Esophagus muscularis mucosa (tissue), 4 donors: ENCODE measurements at places on chromosomes 3 and 15.

DNA sequence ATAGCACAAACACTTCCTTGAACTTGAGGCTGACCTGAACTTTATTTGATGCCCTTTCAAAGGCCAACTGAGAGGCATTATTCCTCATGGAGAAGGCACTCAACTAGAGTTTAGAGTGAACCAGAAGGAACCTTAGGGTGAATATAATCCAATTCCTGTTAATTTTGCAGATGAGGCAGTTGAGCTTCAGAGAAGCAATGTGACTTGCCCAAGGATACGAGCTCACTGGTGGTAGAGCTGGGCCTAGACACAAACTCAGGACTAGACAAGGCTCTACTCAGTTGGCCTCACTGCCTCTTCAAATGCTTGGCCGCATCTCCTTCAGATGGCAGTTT lies 172.7 kb upstream of the ADAMTS9 start:
- no peak overlapping the region for H3K4me3 ChIP-seq
- H3K4me1 ChIP-seq: no peaks in the 10 kb centered on the region
- H3K27me3 ChIP-seq: no peaks in the 10 kb centered on the region
- H3K36me3 ChIP-seq: no peaks in the 10 kb centered on the region

GRCh38 chr3:136639069-136639468 lies 113.1 kb downstream of the STAG1 start:
- H3K27ac ChIP-seq: no peak overlapping the region
- H3K36me3 ChIP-seq: no peaks in the 10 kb centered on the region
- peaks cover 33% of the 10 kb centered on the region for H3K4me1 ChIP-seq
- H3K4me3 ChIP-seq: no peak overlapping the region

DNA sequence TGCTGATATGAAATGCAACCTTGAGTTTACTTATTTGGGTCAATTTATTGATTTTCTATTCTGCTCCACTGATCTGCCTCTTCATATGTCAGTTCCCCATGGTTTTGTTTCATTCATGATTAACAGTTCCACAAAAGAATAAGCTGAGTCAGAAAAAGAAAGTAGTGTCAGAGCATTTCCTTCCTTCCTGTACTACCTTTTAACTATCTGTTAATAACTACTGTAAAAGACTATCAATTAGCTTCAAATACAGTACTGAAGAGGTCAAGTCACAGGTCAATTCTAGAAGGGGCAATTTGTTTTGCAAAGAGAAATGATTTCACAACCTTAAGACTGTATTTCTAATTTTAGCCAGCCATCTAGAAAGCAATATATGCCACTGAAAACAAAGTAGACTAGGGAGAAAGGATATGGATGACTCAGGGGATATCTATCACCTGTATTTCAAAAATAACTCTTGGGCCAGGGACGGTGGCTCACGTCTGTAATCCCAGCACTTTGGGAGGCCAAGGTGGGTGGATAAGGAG lies 129.5 kb downstream of the TFDP2 start:
- H3K27me3 ChIP-seq: no peaks in the 10 kb centered on the region
- no peak for DNase-seq
- no peak overlapping the region for H3K4me3 ChIP-seq
- H3K36me3 ChIP-seq: no peaks in the 10 kb centered on the region

DNA sequence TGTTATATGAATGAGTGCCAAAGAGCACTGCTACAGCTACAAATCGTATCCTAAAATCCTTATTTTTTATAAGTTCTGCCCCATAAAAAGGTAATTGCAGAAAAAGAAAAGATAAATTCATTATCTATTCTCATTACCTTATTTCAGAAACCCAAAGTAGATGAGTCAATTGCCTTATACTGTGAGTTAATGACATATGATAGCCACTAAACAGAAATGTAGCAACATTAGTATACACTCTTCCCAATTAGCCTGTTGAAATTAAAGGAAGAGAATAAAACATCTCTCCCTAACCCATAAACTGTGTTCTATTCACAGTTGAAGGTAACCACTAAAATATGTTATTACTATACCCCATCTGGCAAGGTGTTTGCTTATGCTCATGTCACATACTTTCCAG lies 11.0 kb downstream of the TBL1XR1 start:
- no peak for DNase-seq
- H3K27ac ChIP-seq: no peak overlapping the region
- no peaks in the 10 kb centered on the region for H3K27me3 ChIP-seq
- H3K4me3 ChIP-seq: no peak overlapping the region

GRCh38 chr3:149765762-149766334 lies 13.6 kb upstream of the COMMD2 start:
- peaks cover 8% of the 10 kb centered on the region for H3K4me1 ChIP-seq
- no peak overlapping the region for H3K27ac ChIP-seq
- H3K4me3 ChIP-seq: no peak overlapping the region
- no peak for DNase-seq

GRCh38 chr15:86744198-86744780 lies 664.6 kb downstream of the AGBL1 start:
- no peaks in the 10 kb centered on the region for H3K4me1 ChIP-seq
- H3K27ac ChIP-seq: no peak overlapping the region
- DNase-seq: no peak
- no peaks in the 10 kb centered on the region for H3K27me3 ChIP-seq
- no peak overlapping the region for H3K4me3 ChIP-seq
- no peaks in the 10 kb centered on the region for H3K36me3 ChIP-seq

DNA sequence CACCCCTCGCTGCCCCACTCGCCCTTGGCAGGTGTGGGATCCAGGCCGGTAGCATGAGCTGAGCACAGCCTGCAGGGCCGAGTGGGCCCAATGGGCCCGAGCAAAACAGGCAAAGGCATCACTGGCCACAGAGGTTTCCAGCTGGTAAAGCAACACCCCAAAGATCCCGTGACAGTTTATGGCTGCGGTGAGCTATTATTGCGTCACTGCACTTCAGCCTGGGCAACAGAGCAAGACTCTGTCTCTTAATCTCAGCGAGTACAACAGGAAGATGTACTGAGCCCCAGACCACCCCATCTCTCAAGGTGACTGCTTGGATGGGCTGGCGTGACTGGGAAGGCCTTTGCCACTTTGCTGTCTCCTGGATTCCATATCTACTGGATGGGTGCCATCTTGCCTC lies 4.3 kb downstream of the JMJD7 start:
- DNase-seq: no peak
- H3K36me3 ChIP-seq: peaks cover 4% of the 10 kb centered on the region

- no peak for DNase-seq
- no peak overlapping the region for H3K4me3 ChIP-seq
- no peaks in the 10 kb centered on the region for H3K36me3 ChIP-seq
- H3K27ac ChIP-seq: no peak overlapping the region
- H3K27me3 ChIP-seq: no peaks in the 10 kb centered on the region
Observed at GRCh38 chr15:29100486-29101000, 169.1 kb downstream of the NSMCE3 start.

DNA sequence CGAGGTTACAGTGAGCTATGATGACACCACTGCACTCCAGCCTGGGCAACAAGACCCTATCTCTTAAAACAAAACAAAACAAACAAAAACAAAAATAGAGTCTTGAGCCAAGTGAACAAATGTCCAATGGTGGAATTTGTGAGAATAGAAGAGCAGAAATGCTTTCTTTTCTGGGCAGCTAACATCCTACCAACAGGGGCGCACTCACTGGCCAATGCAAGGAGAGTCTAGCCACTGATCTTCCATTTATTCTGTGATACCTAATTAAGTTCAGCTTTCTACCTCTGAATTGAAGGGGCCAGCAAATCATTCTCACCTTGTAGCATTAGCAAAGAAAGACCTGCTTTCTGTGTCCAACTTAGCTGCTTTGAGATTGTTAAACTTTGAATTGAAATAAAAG lies 301.9 kb upstream of the NR2F2 start:
- no peaks in the 10 kb centered on the region for H3K27me3 ChIP-seq
- DNase-seq: no peak
- H3K4me1 ChIP-seq: no peaks in the 10 kb centered on the region
- H3K4me3 ChIP-seq: no peak overlapping the region
- no peak overlapping the region for H3K27ac ChIP-seq

GRCh38 chr15:29410338-29410737 lies 140.7 kb upstream of the NSMCE3 start:
- no peaks in the 10 kb centered on the region for H3K27me3 ChIP-seq
- H3K36me3 ChIP-seq: no peaks in the 10 kb centered on the region
- H3K4me1 ChIP-seq: no peaks in the 10 kb centered on the region
- DNase-seq: no peak
- no peak overlapping the region for H3K4me3 ChIP-seq
- no peak overlapping the region for H3K27ac ChIP-seq

GRCh38 chr3:65210026-65210814 lies 522.4 kb upstream of the ADAMTS9 start:
- H3K27ac ChIP-seq: no peak overlapping the region
- no peak overlapping the region for H3K4me3 ChIP-seq
- DNase-seq: no peak

DNA sequence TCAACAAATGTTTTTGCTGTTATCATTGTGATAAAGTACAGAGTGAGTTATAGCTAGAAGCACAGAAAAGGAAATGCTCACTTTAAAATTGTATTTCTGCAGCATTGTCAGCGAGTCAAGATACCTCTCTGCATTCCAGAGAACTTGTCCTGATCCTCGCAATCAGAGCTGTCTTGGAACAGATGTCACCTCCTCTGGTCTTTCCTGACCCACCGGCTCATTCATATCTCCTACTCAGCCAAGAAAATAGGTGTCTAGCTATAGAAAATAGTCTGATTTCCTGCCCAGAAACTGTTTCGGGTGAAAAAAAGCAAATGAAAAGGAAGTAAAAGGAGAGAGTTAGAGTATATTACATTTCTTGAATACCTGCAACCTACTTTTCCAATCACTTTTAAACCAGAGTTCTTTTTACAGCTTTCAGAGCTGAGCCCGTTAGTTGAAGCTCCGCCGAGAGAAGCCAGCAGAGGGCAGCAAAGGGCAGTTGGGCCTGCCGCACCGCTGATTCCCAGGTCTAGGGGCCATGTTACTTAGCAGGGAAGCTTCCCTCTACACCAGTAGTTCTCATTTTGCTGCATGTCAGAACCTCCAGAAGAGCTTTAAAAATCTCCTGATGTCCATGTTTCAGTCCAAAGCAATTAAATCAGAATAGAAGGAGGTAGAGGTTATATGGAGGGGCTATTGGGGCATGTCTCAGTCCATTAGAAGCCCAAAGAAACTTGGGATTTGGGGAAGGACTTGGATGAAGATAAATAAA lies 185.7 kb upstream of the THRB start:
- no peaks in the 10 kb centered on the region for H3K27me3 ChIP-seq
- DNase-seq: no peak
- no peaks in the 10 kb centered on the region for H3K36me3 ChIP-seq

- DNase-seq: no peak
- no peaks in the 10 kb centered on the region for H3K36me3 ChIP-seq
- H3K27me3 ChIP-seq: no peaks in the 10 kb centered on the region
- H3K4me3 ChIP-seq: no peak overlapping the region
- H3K4me1 ChIP-seq: no peaks in the 10 kb centered on the region
Observed at GRCh38 chr3:157330206-157330605, 106.4 kb upstream of the PTX3 start.

- no peak for DNase-seq
- H3K27me3 ChIP-seq: no peaks in the 10 kb centered on the region
- no peaks in the 10 kb centered on the region for H3K4me1 ChIP-seq
- no peaks in the 10 kb centered on the region for H3K36me3 ChIP-seq
Observed at GRCh38 chr15:100705841-100706240, 103.5 kb downstream of the ASB7 start.

GRCh38 chr3:188695241-188695640 lies 476.5 kb upstream of the TPRG1 start:
- no peaks in the 10 kb centered on the region for H3K27me3 ChIP-seq
- no peak for DNase-seq
- H3K4me1 ChIP-seq: peaks cover 7% of the 10 kb centered on the region
- H3K4me3 ChIP-seq: no peak overlapping the region
- no peak overlapping the region for H3K27ac ChIP-seq

DNA sequence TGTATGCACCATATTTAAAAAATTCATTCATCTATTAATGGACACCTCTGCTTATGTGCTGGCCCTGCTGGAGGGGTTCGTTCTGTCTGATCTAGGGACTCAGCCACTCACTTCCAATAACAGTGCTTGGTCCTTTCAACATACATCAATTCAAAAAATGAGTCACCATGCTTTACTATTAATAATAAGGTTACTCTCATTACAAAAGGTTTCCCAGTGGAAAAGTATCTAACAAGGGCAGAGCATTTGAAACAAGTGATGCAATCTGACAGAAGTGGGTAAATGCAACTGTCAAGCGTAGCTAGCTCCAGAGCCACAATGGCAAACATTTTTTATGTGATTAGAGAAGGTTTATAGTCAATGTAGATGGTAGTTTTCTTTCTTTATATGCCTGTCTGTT lies 67.9 kb upstream of the TNIK start:
- no peaks in the 10 kb centered on the region for H3K4me1 ChIP-seq
- H3K27ac ChIP-seq: no peak overlapping the region

DNA sequence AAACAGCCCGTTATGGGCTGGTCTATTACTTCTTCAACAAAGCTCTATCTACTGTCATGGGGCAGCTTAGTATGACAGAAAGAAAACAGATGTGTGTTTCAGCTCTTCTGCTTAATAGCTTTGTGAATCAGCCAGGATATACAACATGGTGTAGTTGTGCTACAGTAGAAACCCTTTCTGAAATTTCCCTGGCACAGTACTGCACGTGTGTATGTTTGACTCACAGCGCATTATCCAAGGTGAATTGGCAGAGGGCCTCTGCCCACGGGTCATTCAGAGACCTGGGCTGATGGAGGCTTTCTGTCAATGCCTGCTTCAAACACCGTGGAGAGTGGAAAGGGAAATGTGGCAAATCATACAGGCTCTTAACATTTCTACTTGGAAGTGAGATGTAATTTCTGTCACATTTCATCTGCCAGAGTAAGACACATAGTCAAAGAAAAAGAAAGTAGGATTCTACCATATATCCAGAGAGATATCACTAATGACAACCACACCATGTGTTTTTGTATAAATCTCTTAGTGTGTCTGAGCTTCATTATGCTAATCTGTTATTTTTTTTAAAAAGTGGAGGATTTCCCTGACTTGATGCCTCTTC lies 505.1 kb downstream of the CNTN4 start:
- H3K4me3 ChIP-seq: no peak overlapping the region
- H3K36me3 ChIP-seq: no peaks in the 10 kb centered on the region
- no peaks in the 10 kb centered on the region for H3K27me3 ChIP-seq
- H3K27ac ChIP-seq: no peak overlapping the region
- H3K4me1 ChIP-seq: no peaks in the 10 kb centered on the region

DNA sequence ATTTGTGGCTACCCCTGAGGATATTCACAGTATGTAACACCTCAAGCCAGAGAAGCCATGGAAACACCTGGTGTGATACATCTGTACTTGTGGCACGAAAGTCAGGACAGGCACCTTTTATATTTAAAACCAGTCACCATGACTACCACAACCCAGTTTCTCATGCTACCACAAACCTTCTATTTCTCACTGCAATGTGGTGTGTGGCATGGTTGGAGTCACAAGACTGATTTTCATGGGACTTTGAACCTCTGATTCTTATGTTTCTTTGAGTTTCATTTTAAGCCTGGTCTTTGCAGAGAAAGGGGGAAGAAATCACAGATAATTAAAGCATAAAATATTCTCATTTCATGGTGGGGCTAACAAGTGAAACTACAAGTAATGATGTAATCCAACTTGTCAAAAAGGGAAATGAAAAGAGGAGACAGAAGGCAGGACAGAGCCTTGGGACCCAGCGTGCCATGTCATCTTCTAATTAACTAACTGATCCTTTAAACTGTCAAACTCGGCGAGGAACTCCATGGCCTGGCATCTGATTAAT lies 175.9 kb downstream of the PDZRN3 start:
- no peak for DNase-seq
- peaks cover 57% of the 10 kb centered on the region for H3K4me1 ChIP-seq
- no peak overlapping the region for H3K27ac ChIP-seq
- H3K27me3 ChIP-seq: no peaks in the 10 kb centered on the region
- no peaks in the 10 kb centered on the region for H3K36me3 ChIP-seq
